Astrocyte (in vitro differentiated cells and primary cell): ENCODE measurements at places on chromosomes 4 and X.

DNA sequence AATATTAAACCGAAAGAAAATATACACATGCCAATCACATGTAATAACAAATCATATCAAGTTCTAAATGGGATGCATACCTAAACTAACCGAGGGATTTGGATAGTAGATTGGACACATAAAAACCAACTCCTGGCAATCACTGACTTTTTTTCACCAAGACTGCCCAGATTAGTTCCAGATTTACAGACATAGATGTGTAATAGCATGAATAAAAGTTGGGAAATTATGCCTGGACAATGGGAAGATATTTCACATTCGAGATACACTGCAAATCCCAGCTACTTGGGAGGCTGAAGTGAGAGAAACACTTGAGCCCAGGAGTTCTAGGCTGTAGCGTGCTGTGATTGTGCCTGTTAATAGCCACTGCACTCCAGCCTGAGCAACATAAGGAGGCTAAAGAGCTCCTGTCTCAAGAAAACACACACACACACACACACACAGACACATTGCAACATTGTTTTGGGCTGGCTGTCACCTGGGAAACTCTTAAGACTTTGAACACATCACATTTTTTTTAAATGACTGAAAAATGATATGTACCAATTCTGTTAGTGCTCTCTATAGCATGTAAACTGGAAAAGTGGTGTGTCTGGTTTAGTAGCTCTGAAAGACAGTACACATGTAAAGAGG is 5.7 kb downstream of the RAB40A start:
- DNase-seq: no peak

GRCh38 chrX:16727637-16728036 is 8.2 kb downstream of the SYAP1 start:
- DNase-seq: no peak

GRCh38 chr4:94802091-94802490 is 44.3 kb downstream of the BMPR1B start:
- no peak for DNase-seq

- DNase-seq: no peak
These were observed 55.7 kb upstream of the IQSEC2 start for GRCh38 chrX:53337101-53337500.

DNA sequence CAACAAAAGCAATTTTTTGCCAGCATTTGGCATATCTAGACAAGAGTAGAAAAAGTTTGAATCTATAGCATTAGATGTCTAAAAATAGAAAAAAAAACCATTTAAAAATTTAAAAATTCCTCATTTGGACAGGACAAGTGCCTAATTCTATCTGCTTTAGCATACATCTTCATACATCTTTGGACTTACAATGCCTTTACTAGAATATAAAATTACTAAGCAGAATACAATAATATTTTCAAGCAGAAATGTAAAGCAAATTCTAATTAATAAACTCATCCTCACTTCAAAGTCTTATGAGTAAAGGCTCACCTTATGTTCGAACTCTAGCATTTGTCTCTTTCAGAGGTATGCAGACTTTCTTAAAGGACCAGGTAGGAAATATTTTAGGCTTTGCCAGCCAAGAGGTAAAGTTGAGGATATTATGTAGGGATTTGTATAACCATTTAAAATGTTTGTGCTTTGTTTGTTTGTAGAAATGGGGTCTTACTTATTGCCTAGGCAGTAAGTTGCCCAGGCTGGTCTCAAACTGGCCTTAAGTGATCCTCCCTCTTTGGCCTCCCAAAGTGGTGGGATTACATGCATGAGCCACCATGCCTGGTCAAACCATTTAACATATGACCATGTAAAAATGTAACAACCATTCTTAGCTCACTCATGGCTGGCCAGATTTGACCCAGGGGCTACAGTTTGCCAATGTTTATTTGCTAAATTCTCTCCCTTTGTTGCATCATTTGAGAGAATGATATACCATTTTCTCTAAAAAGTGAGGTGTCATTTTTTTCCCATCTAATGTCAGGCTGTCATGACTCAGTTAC is 29.1 kb downstream of the UGDH start:
- no peak for DNase-seq

GRCh38 chr4:118154649-118155048 is 120.4 kb downstream of the NDST3 start:
- peak; percentile 69 for DNase-seq

DNA sequence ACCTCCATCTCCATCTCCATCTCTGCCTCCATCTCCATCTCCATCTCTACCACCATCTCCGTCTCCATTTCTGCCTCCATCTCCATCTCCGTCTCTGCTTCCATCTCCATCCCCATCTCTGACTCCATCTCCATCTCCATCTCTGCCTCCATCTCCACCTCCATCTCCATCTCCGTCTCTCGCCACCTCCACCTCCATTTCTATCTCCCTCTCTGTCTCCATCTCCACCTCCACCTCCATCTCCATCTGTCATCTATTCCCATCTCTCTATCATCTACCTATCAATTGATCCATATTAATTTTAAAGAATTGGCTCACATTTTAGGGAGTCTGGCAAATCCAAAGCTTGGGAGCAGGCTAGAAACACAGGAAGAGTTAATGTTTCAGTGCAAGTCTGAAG is 39.6 kb upstream of the CHRNA9 start:
- DNase-seq: no peak

DNA sequence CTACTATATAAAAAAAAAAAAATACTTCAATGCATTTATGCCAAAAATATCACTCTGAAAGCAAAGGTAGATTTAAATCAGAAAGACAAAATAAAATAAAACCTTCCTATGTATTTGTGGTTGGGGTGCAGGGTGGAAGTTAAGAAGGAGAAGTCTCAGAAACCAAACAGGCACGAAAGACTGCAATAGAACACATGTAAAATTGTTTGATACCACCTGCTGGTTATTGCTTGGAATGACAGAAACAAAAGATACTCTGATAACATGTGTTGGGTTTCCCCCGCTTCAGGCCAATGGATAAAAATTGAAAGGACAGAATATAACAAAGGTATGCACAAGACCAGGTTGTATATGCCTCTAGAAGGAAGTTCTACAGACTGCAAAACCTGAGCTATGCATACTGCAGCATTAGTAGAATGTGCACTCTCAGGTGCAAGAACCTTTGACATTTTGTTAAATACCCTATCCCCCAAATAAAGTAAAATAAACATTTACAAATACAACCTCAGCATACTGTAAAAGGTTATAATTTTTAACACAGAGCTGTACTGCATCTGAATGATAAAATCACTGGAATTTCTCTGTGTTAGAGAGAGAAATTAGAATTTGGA is 118.8 kb downstream of the GABRA2 start:
- peak; percentile 1 for DNase-seq

DNA sequence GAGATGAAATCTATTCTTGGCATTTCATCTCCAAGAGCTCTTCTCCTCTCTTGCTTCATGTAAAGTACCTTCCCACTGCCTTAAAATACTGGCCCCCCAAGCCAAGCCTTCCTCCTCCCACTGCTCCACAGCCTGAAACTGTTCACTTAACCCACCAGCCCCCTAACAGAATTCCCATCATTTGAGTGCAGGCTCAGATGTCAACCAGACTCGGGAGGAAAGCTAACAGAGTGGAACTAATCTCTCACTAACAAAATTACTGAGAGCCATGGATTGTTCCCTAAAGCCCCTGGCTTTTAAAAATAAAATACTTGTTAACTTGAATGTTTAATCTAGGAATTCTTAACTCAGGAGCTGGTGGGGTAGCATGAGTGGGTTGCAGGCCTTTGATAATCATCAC is 7.1 kb upstream of the DCUN1D4 start:
- DNase-seq: no peak

DNA sequence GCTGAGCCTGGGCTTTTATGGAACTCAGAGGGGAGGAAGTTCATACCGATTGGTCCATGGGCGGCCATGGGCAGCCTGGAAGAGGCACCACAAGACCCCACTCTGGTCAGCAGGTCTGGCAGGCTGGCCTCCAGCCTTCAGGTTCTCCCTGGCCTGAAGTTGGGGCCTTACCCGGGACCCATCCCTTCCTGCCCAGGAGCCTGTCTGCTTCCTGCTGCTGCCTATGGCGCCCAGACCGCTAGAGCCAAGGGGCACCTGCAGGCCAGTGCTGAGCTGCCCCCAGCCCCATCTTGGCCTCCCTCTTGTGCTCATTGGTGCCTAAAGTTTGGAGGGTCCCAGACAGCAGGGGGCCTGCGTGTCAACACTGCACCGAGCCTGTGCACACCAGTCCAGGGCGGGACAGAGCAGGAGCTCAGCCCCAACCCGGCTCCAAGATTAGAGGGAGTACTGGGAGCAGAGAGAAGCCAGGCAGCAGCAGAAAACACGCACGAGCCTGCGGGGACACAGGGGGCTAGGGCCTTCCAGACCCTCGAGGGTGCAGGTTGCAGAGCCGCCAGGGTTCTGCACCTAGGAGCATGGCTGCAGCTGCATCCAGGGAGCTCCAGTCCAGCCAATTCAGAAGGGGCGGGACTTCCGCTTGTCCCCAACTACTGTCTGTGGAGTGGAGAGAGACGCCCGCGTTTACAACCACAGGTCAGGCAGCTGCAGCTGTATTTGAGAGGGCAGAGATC is 30.7 kb upstream of the ZNF280C start:
- DNase-seq: no peak

DNA sequence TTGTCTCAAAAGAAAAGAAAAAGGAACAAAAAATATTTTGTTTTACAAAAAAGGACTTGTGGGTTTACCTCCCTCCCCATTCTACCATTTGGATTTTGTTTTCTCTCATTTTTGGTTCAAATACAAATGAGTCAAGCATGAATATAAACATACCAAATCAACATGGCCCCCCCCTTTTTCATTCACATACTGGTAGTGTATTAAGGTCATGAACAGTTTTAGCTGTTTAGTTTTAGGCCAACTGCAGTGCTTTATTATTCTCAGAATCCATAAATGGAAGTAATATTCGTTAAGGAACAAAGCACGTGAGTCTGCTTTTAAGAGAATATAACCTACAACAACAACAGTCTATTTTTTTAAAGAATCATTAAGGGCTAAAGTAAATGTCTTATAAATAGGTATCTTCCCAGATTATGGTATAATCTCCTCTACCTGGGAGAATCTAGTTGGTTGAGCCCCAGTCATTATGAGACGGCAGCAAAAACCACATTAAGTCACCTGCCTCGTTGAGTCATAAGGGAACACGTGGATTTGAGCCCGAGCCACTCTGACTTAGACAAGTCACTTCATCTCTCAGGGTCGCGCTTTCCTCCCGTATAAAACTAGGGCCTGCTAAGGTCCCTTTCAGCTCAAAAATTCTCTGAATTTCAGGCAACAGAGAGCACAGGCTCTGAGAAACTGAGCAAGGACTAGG is 26.7 kb downstream of the BCLAF3 start:
- DNase-seq: no peak

- DNase-seq: no peak
These were observed 20.6 kb upstream of the BBS12 start for GRCh38 chr4:122711919-122712318.

DNA sequence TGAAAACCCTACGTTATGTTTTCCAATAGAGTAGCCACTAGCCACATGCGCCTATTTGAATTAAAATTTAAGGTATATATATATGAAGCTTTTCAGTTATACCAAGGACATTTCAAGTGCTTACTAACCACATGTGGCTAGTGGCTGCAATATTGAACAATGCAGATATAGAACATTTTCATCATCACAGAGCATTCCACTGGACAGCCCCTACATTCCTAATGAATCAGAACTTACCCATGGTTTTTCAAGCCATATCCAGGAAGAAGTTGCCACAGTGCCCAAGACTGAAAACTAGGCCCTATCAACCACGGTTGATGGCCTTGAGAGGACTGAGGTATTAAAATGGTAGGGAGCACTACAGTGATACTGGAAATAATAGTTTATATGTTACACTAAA is 29.7 kb downstream of the NEK1 start:
- DNase-seq: peak; percentile 15

DNA sequence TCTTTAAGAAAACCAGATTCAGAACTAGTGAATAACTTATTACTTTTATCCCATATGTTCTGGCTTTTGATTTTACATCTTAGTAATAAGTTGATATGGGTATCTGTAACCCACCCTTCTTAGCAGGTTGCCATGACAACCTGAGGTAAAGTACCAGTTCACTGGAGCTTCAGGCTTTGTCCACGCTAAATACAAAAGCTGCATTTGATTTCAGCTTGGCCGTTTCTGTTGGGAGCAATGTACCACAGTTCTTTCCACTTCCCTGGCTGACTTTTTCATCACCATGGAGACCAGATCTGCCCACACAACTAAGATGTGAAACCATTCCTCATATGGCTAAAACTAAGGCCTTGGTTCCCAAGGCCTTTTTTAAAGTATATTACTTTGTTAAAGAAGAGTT is 26.1 kb downstream of the KLHL34 start:
- peak; percentile 16 for DNase-seq

- DNase-seq: no peak
These were observed 1957.1 kb upstream of the ADGRL3 start for GRCh38 chr4:59243038-59243437.

DNA sequence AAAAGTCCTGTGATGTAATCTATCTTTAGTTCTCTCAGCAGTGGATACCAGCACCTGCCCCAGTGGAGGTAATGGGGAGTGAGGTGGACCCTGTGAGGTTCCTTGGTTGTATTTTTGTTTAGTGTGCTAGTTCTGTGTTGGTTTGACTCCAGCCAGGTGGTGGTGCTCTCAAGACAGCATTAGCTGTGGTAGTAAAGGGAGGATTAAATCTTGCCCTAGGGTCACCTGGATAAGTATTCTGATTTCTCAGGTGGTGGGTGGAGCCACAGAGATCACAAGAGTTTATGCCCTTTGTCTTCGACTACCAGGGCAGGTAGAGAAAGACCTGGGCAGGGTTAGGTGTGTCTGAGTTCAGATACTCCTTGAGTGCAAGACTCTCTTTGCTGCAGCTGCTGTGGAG is 176.3 kb upstream of the EDA2R start:
- DNase-seq: no peak

- DNase-seq: peak; percentile 23
These were observed 22.9 kb downstream of the FHL1 start for GRCh38 chrX:136170139-136170800.

DNA sequence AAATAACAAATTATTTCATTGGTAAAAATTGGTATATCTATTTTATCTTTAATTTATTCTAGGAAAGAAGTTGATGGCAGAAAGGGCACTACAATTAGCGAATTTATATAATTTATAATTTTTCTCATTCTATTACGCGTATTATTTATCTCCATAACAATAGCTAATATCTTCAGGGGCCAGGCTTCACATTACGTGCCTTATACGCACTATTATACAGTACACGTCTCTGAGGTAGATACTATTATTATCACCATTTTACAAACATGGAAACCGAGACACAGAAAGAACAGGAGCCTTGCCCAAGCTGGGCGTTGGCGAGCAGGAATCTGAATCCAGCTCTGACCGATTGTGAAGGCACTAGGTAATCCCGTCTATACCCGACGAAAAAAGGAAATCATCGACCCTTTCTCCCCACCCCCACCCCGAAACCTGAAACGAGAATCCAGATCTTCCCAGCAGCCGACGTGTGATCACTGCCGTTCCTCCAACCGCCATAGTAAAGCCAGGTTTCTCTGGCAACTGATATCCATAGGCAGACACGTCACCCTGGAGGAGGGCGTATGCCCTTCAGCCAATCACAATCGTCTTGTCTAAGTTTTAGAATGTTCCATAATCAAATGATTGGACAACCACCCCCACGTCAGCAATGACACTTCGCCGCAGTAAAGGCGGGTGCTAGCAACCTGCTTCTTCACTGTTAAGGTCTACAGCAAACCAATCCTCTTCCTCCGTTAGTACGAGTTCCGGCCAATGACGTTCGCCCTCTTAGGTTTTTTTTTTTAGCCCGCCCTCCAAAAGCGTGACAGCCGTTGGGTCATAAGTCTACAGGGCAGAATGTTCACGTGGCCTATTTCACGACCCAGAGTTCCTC is at the start of gene MORF4L2:
TSS of gene MORF4L2 (minus strand) at position 501 of the 874 bp plus-strand sequence. CDS start 9,672 bp downstream, outside the sequence.
- peak; percentile 99 for DNase-seq
